ENCODE measurements at places on chromosomes 4 and X.

GRCh38 chrX:926070-926469, 286.4 kb downstream of the CRLF2 start:
- no peak for DNase-seq

GRCh38 chr4:2712261-2712842, 43.8 kb downstream of the TNIP2 start:
- no peak for DNase-seq

- DNase-seq = no peak
Measured at GRCh38 chrX:107683124-107683895, 55.0 kb downstream of the PRPS1 start.

DNA sequence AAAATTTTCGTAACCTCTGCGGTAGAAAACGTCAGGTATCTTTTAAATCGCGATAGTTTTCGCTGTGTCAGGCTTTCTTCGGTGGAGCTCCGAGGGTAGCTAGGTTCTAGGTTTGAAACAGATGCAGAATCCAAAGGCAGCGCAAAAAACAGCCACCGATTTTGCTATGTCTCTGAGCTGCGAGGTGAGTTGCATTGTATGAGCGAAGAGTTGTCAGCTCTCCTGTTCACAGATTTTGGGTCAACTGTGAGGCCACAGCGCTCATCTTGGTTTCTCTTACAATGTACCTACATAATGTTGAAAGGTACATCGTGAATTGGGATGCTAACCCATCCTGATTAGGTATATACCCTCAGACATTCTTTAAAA, 486 bp downstream of the CLCN3 start:
- no peak for DNase-seq

GRCh38 chrX:152177497-152178269, 39.3 kb upstream of the MAGEA10 start:
- DNase-seq = no peak

DNA sequence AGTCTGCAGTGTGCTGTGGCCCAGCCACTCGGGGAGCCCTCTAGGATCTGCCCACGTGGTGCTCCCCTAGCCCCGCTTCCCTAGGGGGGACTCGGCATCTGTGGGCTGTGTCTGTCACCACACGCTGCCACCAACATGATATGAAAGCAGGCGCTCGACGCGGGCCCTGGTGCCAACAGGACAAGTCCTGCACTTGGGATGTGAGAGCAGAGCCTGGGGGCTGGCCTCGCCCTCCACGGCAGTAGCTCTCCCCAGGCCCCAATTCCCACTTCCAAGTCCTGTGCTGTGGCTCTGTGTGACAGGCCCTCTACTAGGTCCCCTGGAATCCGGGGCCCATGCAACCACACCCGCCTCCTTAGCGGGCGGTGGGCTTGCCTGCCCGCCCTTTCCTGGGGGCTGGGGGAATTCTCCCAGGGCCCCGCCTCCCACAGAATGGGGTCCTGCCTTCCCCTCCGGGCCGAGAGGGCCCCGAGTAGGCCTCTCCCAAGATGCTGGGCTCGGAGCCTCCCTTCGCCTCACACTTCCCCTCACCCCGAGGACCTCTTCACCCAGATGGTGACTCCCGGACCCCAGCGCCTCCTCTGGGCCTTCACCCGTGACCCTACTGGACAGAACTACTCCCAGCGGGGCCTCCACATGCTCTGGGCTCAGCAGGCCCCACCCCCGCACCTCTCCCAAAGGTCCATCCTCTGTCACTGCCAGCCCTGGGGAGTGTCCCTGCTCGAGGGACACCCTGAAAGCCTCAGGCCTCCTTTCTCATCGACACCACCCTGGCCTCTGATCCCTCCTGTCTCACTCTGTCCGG, 11.2 kb downstream of the LRPAP1 start:
- no peak for DNase-seq

DNA sequence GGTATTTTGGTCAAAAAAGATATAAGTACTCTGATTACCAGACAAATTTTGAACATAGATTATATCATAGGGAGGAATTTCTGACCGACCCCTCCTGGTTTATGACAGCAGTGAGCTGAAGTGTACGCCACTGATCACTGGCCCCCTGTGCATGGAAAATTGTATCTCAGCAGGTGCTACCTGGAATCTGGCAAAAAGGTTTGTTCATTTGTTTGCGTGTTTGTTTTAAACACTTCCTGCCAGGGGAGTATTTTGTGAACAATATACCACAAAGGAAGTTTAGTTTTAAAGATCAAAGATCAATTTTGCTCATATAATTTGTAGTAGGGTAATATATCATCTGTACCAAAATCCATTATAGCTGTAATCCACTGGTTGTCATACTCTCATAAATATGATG, 219.7 kb upstream of the TENM3 start:
- DNase-seq = no peak

- DNase-seq = no peak
Measured at GRCh38 chrX:129006491-129006890, 516.8 kb downstream of the SMARCA1 start.

DNA sequence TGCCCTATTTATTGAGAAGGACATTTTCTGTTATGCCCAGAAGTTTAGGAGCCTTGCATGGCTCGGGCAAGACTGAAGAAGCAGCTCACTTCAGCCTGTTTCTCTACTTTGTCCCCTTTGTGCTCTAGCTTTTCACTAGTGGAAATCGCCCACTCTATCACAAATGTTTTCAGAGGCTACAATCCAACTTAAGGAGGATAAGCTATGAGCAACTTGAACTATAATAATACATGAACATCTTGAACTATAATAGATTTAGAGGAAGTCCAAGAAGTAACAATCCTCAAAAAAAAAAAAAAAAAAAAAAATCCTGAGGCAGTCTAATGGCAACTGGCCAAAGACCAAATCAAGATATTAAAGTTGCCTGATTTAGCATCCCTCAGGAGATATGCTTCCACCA, 452.3 kb downstream of the IL1RAPL1 start:
- DNase-seq = no peak

GRCh38 chrX:27555514-27555913, 34.6 kb upstream of the DCAF8L2 start:
- DNase-seq = no peak

DNA sequence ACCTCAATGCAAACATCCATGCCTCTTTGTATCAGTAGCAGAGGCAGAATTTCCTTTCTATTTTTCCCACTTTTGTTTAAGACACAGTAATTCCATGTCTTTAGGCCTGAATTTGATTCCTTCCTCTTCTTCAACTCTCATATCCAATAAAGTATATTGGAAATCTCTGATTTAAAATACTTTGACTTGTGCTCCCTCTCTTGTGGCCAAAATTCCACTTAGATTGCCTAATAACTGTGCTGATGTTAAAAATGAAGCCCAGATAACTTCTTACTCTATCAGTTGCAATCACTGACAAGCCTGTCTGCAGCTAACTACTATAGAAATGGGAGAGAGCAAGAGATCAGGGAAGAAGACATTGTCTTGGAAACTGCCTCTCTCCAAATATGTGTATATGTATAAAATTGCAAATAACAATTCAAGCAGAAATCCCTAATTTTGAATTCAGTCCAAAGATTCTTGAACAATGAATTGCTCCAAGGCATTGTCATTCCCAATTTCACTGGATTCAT, 163.5 kb upstream of the SPIN4 start:
- no peak for DNase-seq

GRCh38 chrX:104668550-104668949, 102.6 kb downstream of the IL1RAPL2 start:
- no peak for DNase-seq

GRCh38 chrX:40006106-40007017, 91.4 kb downstream of the BCOR start:
- DNase-seq = no peak

DNA sequence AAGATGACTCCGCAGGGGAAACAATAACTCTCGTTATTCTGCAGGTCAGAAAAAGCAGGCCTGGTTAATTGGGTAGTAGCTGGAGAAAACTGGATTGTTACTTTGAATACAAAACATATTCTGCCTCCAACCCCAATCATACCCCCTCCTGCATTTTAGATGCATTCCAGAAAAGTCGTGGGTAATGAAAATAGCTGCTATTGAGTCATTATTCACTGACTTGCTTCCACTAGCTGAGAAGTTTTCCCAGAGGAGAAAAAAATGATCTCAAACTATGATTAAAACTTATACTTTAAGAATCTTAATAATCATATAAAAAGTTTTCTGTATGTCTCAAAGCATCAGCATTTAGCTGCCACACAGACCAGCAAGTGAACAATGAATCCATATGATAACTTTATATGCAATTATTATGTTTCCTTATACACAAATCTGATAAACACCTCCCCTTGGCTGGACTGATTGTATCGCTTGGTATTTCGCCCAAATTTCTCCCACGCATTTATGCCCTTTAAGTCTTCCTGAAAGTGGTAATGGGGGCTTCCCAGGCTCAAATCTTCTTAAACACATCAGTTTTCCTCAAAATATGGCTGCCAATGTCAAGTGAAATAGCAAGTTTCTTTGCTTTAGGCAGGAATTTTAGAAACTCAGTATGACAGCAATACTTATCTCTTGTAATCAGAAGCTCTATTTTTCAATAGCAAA, 181.0 kb downstream of the LDB2 start:
- no peak for DNase-seq

DNA sequence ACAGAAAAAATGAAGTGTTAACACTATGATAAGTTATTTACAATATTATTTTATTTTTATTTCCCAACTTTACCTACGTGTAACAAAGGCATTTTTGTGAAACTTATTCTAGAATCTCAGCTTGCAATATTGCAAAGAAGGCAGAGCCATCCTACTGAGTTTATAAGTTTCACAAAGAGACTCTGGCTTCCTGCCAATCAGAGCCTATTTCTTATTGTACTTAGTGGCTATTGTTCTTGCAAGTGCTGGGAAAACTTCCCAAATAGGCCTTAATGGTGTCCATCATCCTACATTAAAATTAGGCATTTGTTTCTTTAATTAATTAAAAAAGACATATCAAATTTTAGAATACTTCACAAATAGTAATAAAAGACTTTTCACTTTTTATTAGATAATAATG, 233.2 kb downstream of the EPHA5 start:
- no peak for DNase-seq

DNA sequence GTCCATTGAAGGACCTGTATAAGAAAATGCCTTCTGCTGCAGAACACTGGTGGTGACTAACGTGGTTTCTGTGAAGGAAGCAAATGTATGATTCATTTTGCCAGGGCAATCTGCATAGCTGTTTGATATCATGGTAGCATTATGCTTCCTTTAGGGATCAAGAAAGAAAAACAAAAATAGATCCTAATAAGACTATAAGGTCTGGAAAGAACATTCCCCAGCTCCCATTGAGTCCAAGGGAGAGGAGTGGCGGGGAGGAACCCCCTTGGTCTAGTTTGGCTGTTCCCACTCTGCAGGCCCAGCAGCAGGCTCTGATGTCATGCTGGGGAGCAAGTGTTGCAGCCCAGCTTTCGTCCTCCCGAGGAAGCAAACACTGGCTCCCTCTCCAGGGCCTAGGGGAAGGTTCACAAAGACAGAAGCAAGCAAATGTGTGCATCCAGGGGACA, 154.5 kb upstream of the GALNT7 start:
- DNase-seq = no peak

DNA sequence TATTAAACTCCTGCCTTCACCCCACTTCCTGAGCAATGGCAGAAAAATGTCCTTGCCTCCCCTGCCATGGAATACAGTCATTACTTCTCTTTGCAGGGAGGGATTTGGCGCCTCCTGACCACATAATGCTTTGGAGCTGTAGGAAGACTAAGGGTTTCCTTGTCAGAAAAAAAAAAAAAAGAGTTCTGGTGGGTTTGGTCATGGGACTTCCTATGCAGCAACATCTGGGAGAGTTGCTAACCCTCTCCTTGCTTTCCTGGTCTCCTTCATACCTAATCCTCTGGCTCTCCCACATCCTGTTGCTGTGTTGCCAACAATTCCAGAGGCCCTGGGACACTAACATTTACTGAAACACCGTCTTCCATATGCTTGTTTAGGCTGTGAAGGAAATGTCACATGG, 75.1 kb upstream of the MBNL3 start:
- DNase-seq = no peak

- no peak for DNase-seq
Measured at GRCh38 chrX:40104985-40105834, 7.5 kb upstream of the BCOR start.

- no peak for DNase-seq
Measured at GRCh38 chr4:73707918-73708577, 32.3 kb upstream of the CXCL8 start.

DNA sequence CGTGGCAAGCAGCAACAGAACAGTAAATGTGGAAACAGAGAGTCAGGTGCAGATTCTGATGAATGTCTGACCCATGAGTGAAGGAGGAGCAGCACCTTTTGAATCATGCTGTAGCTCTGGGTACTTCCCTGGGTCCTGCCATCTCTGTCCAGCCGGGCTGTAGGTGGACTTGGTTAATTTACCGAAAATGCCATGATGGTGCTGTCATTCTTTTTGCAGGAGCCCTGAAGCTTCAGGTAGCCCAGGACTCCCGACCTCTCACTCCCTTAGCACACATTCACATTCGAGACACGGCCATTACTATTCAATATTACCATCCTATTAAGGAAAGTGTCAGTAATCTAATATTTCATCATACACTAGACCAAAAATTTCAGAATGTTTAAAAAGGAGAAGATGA, 320.9 kb downstream of the STK32B start:
- DNase-seq = no peak

DNA sequence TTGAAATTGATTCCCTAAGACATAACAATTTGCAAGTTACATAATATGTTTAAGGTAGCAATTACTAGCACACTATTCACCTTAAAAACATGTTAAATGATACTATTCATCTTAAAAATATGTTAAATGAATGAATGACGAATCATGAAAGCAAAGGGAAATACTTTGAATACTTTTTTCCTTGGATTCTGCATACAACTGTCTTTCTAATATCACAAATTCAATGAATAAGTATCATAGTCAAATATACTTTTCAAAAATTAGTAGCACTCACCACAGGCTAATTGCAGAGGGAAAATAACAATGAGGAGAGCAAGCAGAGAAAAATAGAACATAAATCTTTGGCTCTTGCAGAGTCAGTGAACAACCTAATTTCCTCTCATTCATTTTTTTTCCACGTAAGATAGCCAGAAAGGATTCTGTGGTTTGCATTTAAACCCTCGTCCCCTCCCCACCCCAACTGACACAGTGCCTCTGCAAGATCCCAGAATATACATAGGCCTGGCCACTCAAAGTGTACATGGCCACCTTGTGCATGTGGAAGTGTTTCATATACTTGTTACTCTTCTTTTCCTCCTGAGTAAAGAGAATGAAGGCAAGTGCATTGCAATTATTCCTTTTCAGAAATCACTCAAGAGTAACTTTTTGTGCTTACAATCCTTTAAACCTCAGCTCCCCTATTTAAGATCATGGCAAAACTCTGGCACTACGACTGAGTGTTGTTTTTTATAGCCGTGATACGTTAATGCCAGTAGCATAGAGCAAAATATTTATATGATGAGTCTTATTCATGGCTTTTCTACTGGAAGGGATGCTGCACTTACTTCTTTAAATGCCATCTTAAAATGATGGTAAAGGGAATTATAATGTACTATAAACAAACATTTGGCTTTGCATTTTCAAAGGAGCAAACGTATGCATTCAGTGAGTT, 236.4 kb downstream of the PDGFC start:
- no peak for DNase-seq

- no peak for DNase-seq
Measured at GRCh38 chr4:184851200-184851541, 25.4 kb upstream of the ACSL1 start.

- DNase-seq = no peak
Measured at GRCh38 chr4:110612631-110613269, 10.1 kb downstream of the PITX2 start.
